ENCODE measurements at places on chromosomes 13 and 19.

DNA sequence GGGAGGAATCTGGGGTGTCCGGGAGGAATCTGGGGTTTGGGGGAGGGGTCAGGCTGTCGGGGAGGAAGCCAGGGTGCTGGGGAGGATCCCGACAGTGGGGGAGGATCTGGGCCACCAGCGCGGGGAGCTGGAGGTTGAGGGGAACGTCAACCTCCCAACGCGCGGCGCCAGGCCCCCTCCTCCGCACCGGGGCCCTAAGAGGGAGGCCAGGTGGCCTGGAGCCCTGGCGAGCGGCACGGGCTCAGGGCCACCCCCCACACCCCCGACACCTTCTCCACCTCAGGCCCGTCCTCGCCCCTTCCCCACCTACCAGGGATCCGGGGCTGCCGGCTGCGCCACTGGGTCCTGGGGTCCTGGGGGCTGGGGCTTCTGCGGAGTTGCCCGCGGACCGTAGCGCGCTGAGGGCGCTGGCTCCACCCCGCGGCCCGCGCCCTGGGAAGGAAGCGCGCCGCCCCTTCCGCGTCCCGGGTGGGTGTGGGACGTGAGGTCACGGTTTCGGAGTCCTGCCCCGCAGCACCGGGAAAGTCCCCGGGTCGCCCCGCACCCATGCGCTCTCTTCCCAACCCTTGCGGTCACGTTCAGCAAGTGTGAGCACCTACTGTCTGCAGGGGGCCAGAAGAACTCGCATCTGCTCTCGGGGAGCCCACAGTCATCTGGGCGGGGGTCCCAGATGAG lies at the start of gene TICAM1:
Gene TICAM1, minus strand, starts transcription at position 409 of the 675 bp plus-strand sequence. CDS start 13,335 bp downstream, outside the sequence.
- no peak for DNase-seq

GRCh38 chr19:15432629-15433518 lies 14.1 kb upstream of the AKAP8L start:
- peak; percentile 40 for DNase-seq

GRCh38 chr19:18603255-18603957 lies 3.2 kb downstream of the CRLF1 start:
- DNase-seq: peak; percentile 46

- DNase-seq: no peak
Measured at GRCh38 chr19:39405261-39405957, 1.2 kb upstream of the ZFP36 start.

DNA sequence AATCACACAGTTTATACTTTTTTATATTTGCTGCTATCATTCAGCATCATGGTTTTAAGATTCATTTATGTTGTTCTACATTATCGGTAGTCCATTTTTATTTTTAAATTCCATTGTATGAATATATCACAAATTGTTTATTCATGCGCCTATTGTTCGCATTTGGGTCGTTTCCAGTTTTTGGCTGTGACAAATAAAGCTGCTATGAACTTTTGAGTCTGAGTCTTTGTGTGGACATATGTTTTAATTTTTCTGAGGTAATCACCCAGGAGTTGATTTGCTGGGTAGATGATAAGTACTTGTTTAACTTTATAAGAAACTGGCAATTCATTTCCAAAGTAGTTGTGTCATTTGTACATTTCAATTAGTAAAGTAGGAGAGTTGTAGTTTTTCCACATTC lies 74.2 kb upstream of the CSNK1A1L start:
- DNase-seq: no peak

DNA sequence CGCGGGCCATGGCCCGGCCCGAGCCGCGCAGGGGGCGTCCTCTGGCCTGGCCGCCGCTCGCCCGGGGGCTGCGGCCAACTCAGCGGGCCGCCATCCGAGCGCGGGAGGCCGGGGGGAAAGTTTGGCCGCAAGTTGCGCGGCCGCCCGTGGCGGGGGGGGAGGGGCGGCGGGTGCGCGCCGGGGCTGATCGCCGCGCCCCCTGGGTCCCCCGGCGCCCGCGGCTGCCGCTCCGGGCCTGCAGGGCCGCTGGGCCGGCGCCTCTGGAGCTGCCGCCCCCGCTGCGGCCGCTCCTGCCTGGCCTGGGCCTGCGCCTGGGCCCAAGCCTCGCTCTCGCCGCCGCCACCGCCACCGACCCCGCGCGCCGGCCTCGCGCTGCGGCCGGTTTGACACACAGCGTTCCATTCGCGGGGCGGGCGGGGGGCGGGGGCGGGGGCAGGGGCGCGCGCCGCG lies at the start of gene NR2F6:
Gene NR2F6, minus strand, starts transcription at position 385 of the 450 bp plus-strand sequence. CDS start 699 bp downstream, outside the sequence.
- DNase-seq: no peak

GRCh38 chr13:101511766-101512165 lies 59.3 kb downstream of the ITGBL1 start:
- DNase-seq: no peak

DNA sequence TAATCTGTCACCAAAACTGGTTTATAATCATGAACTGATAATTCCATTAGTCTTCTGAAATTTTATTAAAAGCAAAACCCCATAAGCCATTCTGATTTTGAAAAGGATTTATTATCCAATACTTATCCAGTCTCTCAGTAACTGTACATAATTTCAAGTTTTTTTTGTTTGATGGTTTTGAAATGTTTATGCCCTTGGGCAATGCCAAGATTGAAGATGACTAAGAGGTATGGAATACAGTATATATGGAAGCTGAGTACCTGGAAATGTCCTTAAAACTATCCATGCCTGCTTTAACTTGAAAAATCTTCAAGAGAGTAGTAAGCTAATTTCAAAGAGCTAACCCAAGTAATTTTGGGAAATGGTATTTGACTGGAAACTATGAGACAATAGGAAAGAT lies 1.8 kb upstream of the NEK5 start:
- no peak for DNase-seq

DNA sequence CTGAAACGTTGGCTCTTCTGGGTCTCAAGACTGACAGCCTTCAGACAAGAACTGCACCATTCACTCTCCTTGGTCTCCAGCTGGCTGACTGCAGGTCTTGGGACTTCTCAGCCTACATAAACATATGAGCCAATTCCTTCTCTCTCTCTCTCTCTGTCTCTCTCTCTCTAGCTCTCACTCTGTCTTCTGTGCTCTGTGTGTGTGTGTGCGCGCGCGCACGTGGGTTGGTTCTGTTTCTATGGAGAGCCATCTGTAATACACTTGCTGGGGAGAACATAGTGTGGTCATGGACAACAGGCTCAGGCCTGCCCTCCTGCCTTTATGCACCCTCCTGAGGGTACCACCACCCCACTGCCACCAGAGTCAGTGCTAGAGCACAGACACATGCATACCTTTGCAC lies 13.7 kb upstream of the SERPINE3 start:
- no peak for DNase-seq

DNA sequence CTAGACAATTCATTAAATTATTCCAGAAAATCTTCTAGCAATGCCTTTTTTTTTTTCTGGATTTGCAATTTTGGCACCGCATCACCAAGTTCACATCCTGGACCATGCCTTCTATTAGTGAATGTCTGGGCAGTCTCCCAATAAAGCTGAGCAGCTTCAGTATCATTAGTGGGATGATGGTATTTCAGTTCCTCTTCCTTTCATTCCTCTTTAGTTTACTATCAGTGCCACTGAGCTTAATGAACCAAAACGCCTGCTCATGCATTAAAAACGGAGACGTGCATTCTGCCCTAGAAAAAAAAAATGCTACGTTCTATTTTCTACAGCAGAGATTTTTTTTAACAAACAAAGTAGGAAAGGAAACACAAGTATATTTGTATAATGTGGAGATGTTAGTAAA lies 343.0 kb downstream of the PCDH9 start:
- DNase-seq: no peak

DNA sequence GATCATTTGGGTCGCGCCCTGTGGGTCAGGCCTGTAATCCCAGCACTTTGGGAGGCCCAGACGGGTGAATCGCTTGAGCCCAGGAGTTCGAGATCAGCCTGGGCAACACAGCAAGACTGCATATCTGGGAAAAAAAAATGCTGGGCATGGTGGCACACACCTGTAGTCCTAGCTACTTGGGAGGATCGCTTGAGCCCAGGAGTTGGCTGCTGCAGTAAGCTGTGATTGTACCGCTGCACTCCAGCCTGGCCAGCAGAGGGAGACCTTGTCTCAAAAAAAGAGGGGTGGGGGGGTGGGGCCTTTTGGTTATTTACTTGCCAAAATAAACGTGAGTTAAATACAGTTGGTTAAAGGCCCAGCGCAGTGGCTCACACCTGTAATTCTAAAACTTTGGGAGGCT lies 9.8 kb upstream of the ZNF544 start:
- DNase-seq: peak; percentile 10

DNA sequence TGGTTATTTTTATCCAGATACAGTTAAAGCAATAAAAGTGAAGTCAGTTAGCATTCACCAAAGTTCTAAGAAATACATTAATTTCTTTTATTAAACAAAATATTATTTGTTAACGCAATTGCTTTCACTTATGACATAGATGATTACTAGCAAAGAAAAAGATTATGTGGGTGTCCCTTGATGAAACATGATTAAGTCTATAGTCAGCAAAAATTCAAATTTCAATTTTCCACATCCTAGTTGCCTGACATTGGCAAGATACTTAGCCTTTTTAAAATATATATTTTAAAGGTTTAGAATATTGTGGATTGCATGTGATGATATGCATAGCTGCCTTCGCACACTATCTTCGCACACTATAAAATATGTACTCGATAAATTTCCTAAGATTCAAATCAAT lies 1780.5 kb upstream of the MIR17HG start:
- DNase-seq: no peak

- DNase-seq: no peak
Measured at GRCh38 chr19:2988568-2988967, 11.2 kb downstream of the TLE6 start.

DNA sequence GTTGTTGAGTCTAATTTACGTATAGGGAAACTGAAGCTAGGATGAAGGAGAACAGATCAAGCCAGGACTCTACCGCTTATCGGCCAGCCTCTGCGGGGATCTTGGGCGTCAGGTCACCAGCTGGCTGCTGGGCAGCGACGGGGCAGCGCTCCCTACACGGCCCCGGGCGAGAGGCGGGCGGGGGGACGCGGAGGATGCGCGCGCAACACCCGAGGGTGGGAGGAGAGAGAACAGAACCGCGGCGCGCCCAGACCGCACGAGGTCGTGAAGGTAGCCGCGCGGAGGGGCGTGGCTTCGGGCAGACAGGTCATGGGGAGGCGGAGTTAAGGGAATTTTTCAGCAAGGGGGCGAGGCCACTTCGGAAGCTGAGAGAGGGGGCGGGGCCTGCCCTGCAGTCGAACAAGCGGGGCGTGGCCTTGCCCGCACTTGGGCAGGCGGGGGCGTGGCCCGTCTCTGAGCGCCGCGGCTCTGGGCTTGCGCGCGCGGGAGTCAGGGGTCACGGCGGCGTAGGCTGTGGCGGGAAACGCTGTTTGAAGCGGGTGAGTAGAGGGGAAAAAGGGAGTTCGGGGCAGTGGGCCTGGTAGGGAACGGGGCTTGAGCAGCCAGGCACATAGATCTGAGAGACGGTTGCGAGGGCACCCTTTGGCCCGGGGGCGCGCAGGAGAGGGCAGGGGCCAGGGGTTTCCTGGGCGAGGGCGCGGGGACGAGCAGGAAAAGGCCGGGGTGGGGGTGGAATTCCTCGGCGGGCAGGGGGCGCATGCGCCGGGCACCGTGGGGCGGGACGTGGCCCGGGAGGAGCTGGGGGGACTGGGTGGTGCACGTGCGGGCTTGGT lies at the start of gene POLD1:
Gene POLD1, plus strand, starts transcription at position 496 of the 833 bp plus-strand sequence. CDS start 14,505 bp downstream, outside the sequence.
- peak; percentile 89 for DNase-seq

DNA sequence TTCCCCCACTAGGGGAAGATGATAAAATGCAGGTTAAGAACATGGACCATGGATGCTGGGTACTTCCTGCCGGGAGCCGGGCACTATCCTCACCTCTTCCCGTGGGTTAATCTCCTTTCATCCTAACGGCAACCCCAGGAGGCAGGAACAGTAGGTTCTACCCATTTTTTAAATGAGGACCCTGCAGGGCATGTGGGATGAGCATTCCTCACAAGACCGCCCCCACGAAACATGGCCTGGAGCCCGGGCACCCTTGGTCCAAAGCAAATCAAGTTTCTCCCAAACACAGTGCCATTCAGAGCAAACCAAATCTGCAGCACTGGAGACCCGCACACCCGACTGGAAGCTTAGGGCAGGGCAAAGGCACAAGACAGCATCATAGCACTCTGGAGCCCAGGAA lies 35.4 kb downstream of the COL4A2 start:
- no peak for DNase-seq

GRCh38 chr13:33927315-33927714 lies 109.4 kb downstream of the RFC3 start:
- DNase-seq: no peak

GRCh38 chr13:29936956-29937355 lies 86.5 kb upstream of the UBL3 start:
- no peak for DNase-seq

GRCh38 chr13:76790526-76790925 lies 95.7 kb downstream of the KCTD12 start:
- no peak for DNase-seq

DNA sequence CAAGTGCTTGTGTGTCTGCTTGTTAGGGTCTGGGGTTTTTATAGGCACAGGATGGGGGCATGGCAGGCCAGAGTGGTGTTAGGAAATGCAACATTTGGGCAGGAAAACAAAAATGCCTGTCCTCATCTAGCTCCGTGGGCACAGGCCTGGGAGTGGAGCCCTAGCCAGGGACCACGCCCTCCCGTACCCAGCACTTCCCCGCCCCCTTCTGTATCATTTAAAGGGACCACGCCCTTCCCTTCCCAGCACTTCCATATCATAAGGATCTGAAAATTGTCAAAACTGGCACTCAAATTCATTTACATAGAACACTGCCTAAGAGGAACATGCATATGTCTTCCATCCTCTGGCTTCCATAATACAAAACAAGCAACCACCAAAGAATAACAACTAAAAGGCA lies 185.8 kb downstream of the B3GLCT start:
- DNase-seq: no peak

DNA sequence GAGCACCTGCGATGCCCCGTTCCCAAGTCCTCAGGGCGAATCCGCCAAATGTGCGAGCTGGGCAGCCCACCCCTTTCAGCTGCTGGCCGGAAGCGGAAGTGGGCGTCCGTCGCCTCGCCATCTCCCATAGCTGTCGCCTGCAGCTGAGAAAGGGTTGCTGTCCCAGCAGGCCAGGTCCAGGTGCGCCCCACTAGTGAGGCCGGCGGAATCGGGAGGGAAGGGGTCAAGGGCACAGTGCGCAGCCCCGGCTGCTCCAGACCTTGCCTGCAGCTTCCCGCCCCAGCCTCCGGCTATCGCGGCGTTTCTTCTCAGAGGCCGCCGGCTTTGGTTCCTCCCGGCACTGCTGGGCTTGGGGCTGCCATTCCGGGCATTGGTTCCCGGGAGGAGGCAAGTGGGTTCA lies at the start of gene ZNF177:
Gene ZNF177, plus strand, starts transcription at position 109 of the 400 bp plus-strand sequence. CDS start 15,299 bp downstream, outside the sequence.
- DNase-seq: no peak

GRCh38 chr19:810883-811489 lies 10.8 kb downstream of the PLPPR3 start:
- no peak for DNase-seq

- no peak for DNase-seq
Measured at GRCh38 chr19:58274771-58275201, 4.0 kb upstream of the ZNF8 start.

GRCh38 chr13:110650436-110650835 lies 35.1 kb downstream of the NAXD start:
- DNase-seq: no peak

GRCh38 chr19:10762656-10763055 lies 44.8 kb downstream of the DNM2 start:
- DNase-seq: no peak

GRCh38 chr13:50580684-50581305 lies 262.7 kb downstream of the DLEU7 start:
- no peak for DNase-seq

Data from NCI-H526 (cell line).